ENCODE measurements at places on chromosomes 2 and 18. TPM values are rescaled to one million over a fixed set of nuclear protein-coding genes. Genes with fewer than 3 reads are reported as not detected.
A peak's percentile ranks its signal among the peaks of the same experiment; 100 is the strongest.

Gene CD8A
- total RNA-seq: 1.4 TPM

Gene CRACDL
- total RNA-seq: 9.7 TPM

Gene GKN1
- total RNA-seq: not detected

DNA sequence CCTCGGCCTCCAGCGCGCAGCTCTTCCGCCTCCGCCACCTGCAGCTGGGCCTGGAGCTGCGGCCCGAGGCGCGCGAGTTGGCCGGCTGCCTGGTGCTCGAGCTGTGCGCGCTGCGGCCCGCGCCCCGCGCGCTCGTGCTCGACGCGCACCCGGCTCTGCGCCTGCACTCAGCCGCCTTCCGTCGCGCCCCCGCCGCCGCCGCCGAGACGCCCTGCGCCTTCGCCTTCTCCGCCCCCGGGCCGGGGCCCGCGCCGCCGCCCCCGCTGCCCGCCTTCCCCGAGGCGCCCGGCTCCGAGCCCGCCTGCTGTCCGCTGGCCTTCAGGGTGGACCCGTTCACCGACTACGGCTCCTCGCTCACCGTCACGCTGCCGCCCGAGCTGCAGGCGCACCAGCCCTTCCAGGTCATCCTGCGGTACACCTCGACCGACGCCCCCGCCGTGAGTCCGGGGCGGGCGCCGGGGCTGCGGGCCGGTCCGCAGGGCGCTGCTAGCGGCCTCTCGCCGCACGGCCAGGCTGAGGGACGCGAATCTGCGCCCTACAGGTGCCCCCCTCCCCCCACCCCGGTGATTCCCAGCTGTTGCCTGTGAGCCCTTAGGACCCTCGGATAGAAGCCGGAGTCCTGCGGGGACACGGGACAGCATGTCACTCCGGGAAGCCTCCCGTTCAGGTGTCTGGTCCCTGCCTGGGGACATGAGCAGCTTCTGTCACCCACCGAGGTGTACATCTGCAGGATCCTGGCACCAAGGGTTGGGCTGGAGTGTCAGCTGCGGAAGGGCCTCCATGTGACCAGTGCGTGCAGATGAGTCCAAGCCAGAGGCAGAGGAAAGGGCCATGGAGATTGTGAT is 616 bp downstream of the RNPEPL1 start:
- peak; percentile 23 for DNase-seq

Measured in omental fat pad (tissue), 4 donors.